ENCODE measurements at places on chromosomes 5 and 9.

- DNase-seq: no peak
Measured at GRCh38 chr9:4639420-4639819, 22.7 kb upstream of the PLPP6 start.

GRCh38 chr5:88663793-88664216 lies 219.2 kb downstream of the MEF2C start:
- DNase-seq: no peak

GRCh38 chr5:69217151-69217511 lies 17.6 kb upstream of the CDK7 start:
- DNase-seq: no peak

GRCh38 chr9:93207326-93207814 lies 23.4 kb downstream of the WNK2 start:
- peak; percentile 85 for DNase-seq

GRCh38 chr9:2298217-2298616 lies 283.1 kb downstream of the SMARCA2 start:
- peak; percentile 40 for DNase-seq

- DNase-seq: peak; percentile 7
Measured at GRCh38 chr5:139383275-139383992, at the start of gene SLC23A1. TSS of gene SLC23A1 (minus strand) at chr5:139383297. CDS start at chr5:139383253, 44 bp downstream.

DNA sequence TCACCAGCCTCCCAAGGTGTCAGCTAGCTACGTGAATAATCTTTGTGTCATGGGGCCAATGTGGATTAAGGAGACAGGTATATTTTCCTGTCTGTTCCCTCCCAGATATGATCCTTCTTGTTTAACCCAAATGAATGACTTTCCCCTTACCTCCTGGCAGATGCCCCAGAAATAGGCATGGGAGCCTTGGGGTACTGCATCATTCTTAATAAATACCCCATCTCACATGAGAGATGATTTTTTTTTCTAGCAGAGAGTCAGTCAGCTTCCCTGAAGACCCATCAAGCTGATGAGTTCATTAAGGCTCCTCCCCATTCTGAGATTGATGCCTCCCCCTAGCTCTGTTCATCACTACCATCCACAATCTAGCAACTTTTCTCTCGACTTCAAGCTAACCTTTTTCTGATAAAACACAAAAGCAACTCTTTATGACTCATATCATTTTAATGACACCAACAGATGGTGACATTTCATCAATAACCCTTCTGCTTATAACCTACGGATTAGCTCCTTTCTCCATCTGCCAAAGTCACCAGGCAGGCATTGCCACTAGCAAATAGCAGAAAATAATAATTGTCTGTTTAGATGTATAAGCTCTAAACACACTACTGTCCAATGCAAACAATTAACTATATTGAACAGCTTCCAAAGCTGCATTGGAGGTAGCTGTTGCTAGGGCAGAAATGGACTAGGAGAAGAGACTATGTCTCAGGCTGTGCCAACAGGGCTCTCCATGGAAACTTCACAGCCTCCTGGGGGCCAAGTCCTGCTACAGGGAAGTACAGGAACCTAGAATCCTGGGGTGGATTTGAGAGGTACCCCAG lies 143.7 kb downstream of the ACER2 start:
- peak; percentile 39 for DNase-seq

DNA sequence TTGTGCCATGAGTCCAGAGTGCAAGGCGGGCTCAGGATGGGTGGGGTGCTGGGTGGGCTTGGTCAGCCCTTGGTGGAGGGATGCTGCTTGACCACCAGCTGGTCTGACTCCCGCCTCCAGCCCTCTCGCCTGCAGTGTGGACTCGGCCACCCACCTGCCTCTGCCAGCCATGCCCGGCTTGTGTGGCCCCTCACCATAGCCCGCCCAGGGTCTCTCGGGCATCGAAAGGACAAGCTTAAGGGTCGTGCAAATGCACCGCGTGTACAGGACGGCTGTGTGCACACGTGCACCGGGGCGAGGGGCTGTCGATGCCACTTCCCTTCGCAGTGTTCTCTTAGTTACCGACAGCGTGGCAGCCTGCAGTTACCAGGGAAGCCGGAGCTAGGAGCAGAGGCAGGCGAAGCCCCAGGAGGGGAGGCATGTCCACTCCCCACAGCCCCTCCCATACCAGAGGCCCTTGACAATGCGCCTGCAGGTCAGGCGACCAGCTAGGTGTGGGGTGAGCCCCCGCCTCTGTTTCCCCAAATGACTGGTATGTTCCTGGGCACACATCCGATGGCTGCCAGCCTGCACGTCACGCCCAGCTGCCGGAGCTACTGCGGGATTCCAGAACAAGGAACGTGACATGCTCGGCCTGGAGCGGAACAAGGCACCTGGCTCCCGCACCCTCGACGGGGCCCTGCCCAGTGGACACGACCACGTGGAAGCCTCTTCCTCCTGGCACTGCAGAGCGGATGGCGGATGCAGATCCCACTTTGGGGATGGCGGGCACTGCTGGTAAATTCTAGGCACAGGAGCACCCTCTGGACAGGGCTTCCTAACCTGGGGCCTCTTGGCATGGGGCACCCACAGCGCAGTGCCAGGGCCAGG lies 7.8 kb downstream of the LCN9 start:
- no peak for DNase-seq

DNA sequence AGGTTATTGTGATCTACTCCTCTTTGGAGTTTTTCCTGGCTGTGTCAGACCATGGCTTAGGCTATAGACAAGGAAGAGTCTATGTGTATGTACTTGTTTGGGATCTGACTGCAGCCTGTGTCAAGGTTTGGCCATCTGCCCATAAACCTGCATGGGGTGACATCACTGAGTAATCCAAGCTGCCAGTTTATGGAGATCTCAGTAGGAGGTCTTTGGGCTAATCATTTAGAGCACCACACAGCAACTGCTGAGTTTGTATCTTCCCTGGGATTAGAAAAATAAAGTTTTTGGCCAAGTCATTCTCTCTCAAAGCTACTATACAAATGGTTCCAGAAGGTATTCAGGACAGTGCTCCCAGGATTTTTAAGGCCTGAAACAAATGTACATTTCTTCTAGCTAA lies 65.5 kb upstream of the HSPB3 start:
- DNase-seq: peak; percentile 99

- peak; percentile 57 for DNase-seq
Measured at GRCh38 chr5:170046241-170046640, 59.5 kb upstream of the FOXI1 start.

DNA sequence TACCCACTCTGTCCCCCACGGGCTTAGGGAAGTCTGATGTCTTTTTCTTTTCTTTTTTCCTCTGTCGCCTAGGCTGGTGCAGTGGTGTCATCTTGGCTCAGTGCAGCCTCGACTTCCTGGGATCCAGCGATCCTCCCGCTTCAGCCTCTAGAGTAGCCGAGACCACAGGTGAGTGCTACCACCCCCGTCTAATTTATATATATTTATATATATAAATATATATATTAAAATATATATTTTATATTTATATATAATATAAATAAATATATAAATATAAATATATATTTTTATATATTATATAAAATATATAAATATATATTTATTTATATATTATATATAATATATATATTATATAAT lies 3.3 kb upstream of the ANXA2R start:
- DNase-seq: no peak

DNA sequence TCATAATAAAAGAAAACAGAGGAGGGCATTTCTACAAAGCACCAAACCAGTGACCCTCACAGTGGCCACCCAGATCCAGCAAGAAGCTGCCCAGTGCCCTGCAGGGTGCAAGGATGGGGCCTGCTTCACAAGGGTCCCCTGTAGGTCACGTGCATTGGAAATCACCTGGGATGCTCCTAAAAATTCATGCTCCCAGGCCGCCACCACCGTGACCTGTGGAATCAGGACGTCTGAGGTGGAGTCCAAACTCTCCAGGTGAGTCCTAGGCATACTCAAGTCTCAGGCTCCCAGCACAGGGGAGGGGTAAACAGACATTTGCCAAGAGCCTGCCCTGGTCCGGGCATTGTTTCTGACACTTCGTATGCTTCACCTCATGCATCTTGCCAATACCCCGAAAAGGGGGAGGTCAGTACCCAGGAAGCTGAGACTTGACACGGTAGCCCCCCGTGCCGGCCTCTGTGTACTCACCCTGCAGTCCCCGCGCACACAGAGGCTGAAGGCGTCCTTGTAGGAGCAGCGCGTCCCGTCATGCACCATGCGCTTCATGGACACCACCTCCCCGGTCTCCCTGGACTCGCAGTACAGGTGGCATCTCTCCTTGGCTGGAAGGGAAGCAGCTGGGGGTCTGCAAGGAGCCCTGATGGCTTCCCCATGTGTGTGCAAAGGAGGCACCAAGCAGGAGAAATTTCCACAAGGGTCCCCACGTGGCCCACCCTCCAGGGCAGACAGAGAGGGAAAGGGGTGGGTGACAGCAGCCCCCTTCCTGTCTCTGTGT lies 75.5 kb downstream of the ZNF354C start:
- no peak for DNase-seq

DNA sequence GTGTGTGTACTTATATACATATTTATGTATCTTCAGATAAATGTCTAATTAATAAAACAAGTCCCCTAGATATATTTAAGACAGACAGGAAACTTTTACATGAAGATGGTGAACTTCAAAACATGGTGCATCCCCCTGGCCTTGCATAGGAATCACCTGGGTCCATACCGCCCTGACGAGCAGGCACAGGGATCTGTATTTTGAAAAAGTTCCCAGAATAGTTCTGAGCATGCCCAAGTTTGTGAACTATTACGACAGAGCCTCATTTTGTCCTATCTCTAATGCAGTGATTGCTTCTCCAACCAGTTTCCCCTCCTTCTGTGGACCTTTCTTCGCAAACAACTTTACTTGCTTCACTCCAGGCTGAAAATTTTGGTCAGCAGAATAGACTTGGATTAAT lies 98.1 kb downstream of the APBA1 start:
- no peak for DNase-seq

DNA sequence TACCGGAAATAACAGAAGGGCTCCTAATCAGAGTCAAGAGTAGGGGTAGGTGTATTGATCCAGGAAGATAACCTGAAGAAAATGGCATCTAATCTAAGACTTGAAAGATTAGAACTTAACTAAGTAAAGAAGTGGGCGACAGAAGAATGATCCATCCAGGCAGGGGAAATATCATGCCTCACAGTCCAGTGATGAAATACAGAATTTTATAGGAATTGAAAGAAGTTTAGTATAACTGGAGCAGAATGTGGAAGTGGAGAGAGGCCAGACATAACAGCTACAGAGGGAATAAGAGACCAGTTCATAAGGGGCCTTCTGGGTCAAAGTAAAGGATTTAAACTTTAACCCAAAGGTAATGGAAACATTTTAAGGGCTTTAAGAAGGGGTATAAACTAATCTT lies 42.2 kb downstream of the ERP44 start:
- DNase-seq: no peak

GRCh38 chr5:161261668-161262323 lies 284.7 kb downstream of the GABRB2 start:
- DNase-seq: no peak

- DNase-seq: no peak
Measured at GRCh38 chr5:35313291-35313690, 83.0 kb upstream of the PRLR start.

DNA sequence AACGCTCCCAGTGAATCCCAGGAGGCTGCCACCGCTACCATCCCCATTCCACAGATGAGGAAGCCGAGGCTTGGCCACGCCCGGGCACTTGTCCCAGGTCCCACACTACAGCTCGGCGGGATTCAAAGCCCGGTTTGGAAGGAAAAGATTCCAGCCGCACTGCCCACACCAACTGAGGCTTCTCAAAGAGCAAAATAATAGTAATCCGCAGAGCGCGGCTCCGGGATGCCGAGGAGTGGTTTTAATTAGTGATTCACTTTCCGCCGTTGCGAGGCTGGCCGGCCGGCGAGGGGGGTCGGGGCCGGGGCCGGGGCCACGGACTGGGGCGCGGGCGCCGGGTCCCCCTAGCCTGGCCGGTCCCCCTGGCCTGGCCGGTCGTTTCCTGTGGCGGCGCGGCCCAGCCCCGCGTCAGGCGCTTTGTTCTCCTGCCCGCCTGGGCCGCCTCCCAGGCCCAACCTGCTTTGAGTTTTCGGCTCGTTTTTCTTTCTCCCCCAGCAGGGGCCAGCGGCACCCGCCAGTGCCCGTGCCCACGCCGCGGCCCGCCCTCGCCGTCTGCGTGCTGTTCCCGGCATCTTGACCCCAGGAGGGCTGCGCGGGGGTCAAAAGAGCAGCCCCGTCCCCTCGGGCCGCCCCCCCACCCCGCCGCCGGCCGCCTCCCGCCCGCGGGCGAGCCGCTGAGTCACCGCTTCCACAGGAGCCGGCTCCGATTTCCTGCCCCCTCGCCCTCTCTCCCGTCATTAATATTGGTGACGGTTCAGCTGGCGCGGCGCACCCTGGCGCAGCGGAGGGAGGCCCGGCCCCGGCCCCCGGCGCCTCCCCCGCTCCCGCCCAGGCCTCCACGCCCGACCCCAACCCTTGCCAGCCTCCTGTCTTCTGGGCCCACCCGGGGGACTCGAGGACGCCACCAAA lies 31.2 kb downstream of the FGF18 start:
- DNase-seq: no peak

DNA sequence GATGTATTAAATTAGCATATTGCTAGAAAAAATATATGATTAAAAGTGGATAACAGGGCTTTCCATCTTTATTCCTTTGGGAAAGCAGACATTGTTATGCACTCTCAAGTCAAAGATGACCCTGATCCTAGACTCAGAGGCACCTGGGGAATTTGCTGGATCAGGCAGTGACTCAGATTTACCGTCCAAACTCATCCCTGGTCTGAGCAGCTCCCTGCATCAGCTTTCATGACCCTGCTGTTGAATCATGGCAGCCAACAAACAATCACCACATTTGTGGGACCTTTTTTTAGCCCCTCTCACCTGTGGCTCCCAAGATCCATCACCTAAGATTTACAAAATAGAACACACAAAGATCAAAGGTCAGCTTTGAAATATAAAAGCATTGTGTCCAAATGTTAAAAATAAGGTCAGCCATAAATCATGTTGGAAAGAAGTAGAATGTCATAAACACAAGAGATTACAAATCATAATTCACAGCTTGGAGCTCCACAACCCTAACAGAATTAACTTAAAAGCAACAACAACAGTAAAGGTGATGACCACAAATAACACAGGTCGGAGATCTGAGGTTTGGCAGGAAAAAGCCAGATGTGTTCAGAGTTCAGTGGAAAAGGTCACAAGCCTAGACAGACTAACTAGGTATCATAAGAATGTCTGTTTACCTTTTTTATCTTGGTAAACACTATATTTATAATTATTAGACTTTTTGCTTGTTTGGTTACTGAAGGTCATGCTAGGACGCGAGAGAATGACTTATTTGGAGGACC lies 55.5 kb downstream of the ZFAND5 start:
- DNase-seq: no peak

DNA sequence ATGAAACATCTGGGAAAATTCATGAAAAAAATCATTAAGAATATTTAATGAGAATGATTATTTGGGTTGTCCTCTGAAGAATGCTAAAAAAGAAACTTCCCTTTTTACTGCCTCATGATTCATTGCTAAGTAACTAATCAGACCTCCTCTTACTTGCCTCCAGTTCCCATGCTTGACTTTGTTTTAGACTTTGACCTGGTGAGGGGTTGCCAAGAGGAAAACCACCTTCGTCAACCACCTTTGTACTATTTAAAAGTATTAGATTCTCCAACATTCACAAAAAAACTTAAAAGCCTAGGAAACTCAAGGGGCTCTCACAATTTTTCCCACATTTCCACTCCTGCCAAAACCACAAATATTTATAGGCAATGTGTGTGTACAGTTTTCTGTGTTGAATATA lies 115.2 kb upstream of the ST8SIA4 start:
- no peak for DNase-seq

- DNase-seq: no peak
Measured at GRCh38 chr9:89078860-89079259, 87.6 kb downstream of the S1PR3 start.

- DNase-seq: no peak
Measured at GRCh38 chr9:130929571-130930038, 9.4 kb downstream of the FIBCD1 start.

All from NCI-H2171 treated with DMSO at 0.1 percent for 48 hours (cell line).